AG04449 (cell line): ENCODE measurements at places on chromosomes 1 and 21.

GRCh38 chr21:38477226-38477625 lies 21.1 kb downstream of the ERG start:
- DNase-seq: no peak

- DNase-seq: no peak
These were observed 42.9 kb downstream of the ATP1A1 start for GRCh38 chr1:116415699-116416533.

DNA sequence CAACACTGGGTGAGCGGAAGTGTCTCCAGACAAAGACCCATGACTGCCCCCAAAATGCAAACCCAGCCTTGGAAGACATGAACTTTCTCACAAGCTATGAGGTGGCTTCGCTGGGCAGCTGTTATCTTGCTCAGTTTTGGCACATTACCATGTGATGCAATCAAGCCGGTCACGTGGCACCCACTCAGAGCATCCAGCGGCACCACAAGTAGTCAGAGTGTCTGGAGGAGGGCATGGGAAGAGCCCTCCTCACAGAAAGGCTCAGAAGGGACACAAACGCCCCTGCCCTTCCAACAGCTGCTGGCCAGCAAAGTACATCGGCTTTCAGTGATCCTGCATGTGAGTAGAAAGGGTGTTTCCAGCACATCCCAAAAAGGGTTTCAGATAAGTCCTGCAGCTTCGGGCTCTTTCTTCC lies 145.5 kb upstream of the IRF2BP2 start:
- DNase-seq: peak; percentile 44

- no peak for DNase-seq
These were observed 298.7 kb downstream of the LRRIQ3 start for GRCh38 chr1:73899311-73899710.

GRCh38 chr21:36735201-36735515 lies 36.2 kb downstream of the SIM2 start:
- no peak for DNase-seq

DNA sequence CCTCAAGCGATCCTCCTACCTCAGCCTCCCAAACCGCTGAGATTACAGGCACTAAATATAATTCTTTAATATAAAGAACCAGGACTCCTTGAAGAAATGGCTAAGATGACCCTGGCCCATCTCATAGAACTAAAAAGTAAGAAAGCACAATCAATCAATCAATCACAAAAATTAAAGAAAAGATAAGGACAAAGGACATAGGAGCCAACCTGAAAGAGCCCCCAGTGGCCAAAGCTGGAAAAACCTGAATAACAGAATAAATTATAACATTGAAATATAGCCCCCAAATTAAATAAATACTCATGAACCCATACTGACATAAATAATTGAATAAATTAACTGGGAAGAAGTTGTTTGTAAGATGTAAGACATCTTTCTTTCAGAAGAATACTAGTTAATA lies 8.9 kb downstream of the NUP210L start:
- DNase-seq: no peak
